Stimulated activated CD8-positive, alpha-beta memory T cell treated with anti-CD3 and anti-CD28 coated beads, Interleukin-2, amount 100 ng/mL, for 1 hour (primary cell): ENCODE measurements at places on chromosomes 3 and 15.

- no peak for DNase-seq
Observed at GRCh38 chr3:157398598-157398997, 38.1 kb upstream of the PTX3 start.

DNA sequence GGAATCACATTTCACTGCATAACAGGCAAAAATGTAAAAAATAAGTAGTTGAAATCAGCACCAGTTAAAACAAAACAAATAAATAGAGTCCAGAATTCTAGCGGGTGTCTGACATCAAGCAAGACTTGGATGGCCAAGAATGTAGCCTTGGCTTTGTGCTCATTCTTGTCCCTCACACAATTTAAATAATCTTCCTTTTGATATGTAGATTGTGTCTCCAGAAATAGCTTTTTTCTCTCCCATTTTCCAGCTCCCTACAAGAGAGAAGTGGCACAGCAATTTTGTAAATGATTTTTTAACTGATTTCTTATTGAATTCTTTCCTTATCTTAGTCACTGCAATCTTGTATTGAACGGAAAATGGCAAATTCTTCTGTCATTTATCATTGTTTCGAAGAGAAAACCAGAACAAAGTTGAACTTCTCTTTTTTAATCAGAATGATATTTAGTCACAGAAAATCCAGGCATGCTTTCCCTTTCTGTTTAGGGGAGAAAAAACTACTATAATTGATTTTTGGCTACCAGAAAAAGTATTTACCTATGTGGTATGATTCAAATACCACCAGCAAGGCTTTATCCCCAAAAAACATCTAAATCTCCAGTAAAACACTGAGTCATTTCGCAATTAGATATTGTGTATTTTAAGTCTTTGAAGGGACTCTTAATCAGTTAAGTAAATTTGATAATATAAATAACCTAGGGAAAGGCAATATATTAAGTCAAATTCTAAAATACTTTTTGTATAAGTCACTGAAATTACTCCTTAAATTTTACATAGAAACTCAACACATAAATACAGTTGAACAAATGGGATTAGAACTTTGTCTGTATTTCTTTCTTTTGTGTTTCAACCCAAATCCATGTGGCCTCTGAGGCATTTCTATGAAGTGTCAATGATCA, 481.7 kb downstream of the GBE1 start:
- DNase-seq, result no peak

GRCh38 chr3:196412704-196413103, 19.5 kb downstream of the UBXN7 start:
- DNase-seq, result no peak

DNA sequence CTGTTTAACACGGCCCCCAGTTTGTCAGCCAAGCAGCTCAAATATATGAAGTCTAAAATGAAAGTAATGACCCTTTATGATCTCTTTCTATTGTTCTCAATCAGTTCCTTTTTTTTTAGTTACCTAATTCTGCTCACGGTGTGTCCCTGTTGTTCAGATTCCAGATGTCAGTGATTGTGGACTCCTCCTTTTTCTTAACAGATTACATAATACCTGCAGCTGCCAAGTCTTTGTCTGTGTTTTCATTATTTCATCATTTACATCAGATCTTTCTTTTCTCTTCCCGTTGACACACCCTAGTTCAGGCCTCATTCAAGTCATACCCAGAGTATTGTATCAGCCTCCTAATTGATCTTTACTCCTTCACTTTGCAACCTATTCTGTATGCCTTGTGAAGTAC, 56.1 kb upstream of the SKIL start:
- no peak for DNase-seq

GRCh38 chr15:70463453-70463834, 299.9 kb downstream of the UACA start:
- DNase-seq, result no peak

DNA sequence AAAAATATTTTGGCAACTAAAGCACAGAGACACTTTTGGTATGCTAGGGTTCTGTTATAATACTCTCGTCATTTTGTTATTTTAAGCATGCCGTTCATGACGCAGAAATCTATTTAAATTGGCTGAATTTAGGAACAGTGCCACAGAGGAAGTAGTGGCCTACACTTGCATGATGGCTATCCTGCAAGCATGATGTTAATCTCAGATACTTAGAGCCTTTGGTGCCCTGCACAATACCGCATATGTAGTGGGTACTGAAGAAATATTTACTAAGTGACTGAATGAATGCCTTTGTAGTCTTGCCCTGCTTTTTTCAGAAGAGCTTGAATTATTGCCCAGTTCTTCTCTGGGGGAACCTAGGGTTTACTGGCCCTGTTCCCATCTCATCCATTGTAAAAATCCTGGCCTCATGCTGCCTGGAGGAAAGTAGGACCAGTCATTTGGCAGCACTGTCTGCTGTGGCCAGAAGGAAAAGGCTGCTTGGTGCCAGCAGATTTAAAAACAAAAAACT, 79.0 kb downstream of the SERPINI1 start:
- no peak for DNase-seq

- DNase-seq, result no peak
Observed at GRCh38 chr3:85781806-85782205, 823.0 kb downstream of the CADM2 start.

DNA sequence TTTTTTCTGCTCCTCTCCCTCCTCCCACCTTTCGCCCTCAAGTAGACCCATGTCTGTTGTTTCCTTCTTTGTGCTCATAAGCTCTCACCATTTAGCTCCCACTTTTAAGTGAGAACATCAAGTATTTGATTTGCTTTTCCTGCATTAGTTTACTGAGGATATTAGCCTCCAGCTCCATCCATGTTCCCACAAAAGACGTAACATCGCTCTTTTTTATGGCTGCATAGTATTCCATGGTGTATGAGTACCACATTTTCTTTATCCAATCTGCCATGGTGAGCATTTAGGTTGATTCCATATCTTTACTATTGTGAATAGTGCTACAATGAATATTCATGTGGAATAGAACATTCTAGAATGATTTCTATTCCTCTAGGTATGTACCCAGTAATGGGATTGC, 178.6 kb downstream of the RYR3 start:
- DNase-seq, result no peak

- DNase-seq, result no peak
Observed at GRCh38 chr15:70286113-70286806, 188.5 kb upstream of the TLE3 start.

DNA sequence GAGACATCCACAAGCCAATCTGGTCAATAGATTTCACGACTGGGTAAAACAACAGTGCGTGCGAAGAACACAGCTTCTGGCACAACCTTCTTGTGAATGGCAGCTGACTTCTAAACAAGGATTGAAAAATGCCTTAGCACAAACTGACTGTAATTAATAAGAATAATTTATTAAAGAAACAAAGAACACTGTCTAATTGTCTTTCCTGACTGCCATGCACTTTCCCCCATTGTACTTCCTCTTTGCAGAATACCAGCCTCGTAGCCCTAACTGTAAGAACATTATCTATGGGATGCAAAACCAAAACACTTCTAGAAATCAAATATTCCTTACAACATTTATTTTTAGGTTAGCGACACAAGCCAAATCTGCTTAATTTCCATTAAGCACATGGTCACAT, 6.5 kb downstream of the FOXP1 start:
- DNase-seq, result no peak

- DNase-seq, result no peak
Observed at GRCh38 chr3:117616227-117616626, 906.6 kb downstream of the TUSC7 start.

- no peak for DNase-seq
Observed at GRCh38 chr3:101262393-101263240, 57.8 kb downstream of the IMPG2 start.

GRCh38 chr15:88702983-88703382, 64.2 kb downstream of the ISG20 start:
- DNase-seq, result no peak

DNA sequence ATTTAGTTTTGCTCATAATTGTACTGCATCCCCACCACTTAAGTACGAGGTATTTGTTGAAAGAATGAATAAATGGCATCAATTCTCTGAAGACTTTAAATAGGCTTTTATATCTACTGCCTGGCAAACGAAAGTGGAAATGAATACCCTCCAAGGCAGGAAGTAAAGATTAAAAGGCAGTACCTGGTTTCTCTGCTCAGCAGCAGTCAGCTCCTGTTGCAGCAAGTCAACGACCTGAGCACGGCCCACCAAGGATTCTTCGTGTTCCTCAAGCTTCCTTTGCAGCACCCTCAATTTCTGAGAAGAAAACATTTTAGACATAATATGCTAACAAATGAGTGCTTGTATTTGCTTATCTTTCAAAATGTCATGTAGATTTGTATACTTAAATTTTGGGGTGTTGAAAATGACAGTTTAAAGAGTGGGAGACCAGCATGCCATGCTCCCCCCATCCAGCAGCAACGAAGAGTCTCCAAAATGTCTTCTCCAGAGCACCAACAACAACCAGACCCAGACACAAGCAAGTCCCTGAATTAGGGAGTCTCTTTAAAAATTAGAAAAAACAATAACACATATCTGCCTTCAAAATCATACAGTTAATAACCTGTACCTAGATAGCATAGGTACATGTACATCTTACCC, 31.2 kb downstream of the GOLGB1 start:
- no peak for DNase-seq
